ENCODE measurements at places on chromosomes 13 and 19.

DNA sequence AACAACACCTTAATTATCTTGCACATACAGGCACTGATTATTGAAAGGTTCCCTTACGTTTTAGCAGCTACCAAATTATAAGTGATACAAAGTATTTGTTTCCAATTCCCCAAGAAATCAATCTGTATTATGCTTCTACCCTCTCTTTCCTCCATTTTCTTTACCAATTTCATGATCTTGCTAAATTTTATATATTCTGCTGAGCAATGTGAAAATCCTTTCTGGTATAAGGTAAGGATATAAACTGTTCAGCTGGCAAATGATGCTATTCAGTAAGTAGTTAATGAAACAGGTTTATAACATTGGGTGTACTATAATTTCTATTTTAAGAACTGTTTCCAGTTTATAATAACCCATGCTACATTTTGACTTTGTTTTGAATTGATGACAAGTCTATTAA lies 985 bp upstream of the EEF1AKMT1 start:
- no peak for DNase-seq

- no peak for DNase-seq
These were observed 52.6 kb upstream of the URAD start for GRCh38 chr13:28041031-28041461.

DNA sequence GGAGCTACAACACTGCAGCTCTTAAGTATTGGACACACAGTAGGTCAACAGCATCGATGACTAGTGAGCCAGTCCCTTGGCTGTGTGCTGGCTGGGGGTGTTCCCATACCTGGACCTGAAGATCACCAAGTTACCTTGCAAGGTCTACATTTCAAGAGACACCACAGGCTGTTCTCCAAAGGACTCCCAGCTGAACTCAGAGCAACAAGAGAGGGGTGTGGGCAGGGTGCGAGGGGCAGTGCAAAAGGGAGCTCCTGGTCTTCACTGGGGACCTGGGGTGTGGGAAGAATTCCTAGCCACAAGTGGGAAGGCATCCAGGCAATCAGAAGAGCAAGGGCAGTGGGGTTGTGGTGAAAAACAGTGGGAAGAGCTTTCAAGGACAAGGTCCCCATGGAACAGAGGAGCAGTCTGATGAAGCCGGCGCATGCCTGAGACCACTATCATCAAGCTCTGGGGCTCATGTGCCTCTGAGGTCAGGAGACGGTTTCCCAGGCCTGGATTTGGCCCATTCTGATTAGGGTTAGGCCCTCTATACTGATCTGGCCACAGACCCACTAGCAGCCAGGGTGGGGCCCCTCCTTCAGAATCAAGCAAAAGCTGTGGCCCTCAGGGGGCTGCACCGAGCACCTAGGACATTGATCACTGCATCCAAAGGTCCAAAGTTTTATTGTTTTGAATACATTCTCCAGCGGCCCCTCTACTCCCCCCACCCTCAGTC lies 4.7 kb upstream of the GSK3A start:
- no peak for DNase-seq

- no peak for DNase-seq
These were observed at the start of gene GRIK5 for GRCh38 chr19:42069619-42070351. TSS of gene GRIK5 (minus strand) at chr19:42070206. CDS start at chr19:42065770, 4,436 bp downstream.

GRCh38 chr13:38570706-38571105 lies 116.2 kb upstream of the FREM2 start:
- DNase-seq: no peak

DNA sequence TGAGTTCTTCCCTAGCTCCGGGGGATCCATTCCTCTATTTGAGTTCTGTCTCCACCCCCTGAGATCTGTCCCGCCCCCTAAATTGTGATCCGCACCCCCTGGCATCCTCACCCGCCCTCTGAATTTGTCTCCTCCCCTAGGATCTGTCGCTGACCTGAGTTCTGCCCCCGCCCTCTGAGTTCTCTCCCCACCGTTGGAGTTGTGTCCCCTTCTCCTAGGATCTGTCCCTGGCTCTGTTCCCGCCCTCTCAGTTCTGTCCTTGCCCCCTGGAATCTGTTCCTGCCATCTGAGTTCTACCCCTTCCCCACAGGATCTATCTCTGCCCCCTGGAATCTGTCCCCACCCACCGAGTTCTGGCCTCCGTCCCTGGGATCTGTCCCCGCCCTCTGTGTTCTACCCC lies 1.0 kb upstream of the SLC17A7 start:
- no peak for DNase-seq

- DNase-seq: peak; percentile 96
These were observed 897 bp downstream of the C19orf33 start for GRCh38 chr19:38304866-38305429.

DNA sequence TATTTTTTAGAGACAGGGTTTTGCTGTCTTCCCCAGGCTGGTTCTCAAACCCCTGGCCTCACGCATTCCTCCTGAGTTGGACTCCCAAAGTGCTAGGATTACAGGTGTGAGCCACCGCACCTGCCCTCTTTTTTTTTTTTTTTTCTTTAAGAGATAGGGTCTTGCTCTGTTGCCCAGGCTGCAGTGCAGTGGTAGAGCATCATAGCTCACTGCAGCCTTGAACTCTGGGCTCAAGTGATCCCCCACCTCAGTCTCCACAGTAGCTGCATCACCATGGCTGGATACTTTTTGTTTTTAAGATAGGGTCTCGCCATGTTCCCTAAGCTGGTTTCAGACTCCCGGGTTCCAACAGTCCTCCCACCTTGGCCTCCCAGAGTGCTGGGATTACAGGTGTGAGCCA lies 1.5 kb downstream of the KCNJ14 start:
- DNase-seq: no peak

DNA sequence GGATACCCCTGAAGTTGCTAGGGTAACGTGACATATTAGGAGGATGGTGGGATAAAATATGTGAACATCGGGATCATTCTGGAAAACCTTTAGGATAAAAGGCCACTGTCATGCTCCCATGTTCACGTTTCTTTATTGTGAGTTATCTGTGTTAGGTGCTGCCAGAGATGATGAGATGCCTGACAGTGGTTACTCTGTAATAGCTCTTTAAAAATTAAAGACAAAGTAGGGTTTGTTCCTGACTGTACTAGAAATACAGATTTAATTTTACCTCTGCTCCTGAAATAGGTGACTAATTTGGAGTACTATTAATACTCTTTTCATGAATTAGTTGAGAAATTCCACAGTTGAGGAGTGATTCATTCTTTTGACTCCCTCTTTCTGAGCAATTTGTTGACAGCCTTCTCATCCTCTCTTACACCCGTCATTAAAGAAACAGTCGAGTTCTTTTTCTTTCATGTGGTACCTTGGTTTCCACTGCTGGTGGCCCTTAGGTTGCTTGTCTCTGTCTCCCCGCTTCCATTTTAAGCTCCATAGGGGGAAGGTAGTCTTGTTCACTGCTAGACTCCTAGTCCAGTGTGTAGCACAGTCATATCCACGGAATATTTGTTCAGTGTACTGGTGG lies 28.4 kb downstream of the SAE1 start:
- no peak for DNase-seq

DNA sequence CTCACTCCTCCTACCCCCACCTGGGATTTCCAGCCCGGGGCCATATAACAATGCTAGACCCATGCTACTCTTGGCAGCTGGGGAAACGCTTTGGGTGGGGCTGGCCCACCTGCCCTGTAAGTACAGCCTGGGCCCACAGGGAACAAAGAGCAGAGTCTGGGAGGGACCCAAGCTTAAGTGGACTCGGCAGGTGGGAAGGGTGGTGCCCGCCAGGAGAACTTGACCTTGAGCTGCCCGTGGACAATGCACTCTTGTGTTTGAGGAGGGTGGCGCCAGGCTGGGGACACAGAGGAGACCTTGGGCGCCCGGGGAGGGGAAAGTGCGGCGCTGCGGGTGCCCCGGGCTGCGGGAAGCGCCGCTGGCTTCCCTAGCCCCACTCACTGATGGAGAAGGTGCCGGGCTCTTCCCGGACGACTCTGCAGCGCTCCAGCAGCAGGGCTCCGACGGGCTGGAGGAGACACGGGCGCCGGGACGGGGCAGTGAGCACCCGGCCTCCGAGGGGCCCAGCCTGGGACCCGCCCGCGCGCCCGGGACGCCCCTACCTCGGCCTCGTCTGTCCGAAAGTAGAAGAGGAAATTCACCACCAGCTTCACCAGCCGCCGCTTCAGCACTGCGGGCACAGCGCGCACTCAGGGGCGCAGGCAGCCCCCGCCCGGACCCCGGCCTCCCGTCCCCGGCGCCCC lies 607 bp downstream of the PLEKHJ1 start:
- DNase-seq: no peak

GRCh38 chr13:48155848-48156247 lies 60.9 kb upstream of the MED4 start:
- DNase-seq: no peak

- DNase-seq: no peak
These were observed 2.6 kb downstream of the B3GNT8 start for GRCh38 chr19:41424335-41425173.

DNA sequence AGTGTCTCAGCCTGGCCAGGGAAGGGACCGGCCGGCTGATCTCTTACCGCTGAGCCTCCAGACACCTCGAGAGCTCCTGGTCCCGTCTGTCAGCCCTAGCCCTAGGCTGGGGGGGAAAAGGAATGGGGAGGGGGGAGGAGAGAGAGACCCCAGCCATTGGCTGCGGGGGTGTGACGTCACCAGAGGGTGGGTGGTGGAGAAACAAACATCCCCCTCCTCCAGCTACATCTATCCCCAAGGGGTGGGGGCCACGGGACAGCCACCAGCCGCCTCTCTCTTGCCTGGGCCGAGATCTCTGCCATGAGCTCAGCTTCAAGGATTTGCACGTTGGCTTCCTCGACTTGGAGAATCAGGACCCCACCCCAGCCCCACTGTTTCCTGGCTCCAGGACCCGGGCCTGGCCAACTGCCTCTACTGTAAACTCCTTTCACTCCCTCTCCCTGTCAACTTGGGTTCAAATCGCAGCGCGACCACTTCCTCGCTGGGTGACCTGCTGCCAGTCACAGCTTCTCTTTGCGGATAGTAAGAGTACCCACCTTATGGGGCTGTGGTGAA lies at the start of gene PRX:
TSS of gene PRX (minus strand) at position 88 of the 555 bp plus-strand sequence. CDS start 5,446 bp downstream, outside the sequence.
- no peak for DNase-seq

- DNase-seq: no peak
These were observed 26.8 kb downstream of the RBM26 start for GRCh38 chr13:79379274-79379673.

DNA sequence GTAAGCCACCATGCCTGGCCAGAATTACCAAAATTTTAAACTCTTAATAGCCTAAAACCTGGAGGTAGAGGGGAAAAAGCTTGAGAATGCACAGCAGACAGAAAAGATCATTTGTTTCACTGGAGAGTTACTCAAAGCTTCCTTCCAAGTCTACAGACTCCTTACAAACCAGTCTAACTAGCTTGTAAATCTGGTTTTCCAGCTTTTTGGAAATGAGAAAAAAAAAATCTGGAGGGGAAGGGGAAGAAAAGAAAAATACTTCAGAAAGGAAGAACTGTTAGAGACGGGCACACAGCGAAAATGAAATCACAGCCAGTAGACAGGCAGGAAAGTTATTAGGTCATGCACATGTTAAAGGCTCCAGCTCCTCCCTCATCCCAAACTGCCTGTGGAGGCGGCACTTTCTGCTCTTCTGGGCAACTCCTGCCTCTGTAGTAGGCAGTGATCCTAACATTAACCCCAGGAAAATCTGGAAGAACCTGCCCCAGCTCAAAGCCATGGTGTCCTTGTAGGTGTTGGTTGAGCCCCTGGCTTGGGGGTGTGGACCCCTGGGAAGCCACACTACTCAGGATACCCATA lies 17.3 kb downstream of the PARP4 start:
- DNase-seq: no peak

DNA sequence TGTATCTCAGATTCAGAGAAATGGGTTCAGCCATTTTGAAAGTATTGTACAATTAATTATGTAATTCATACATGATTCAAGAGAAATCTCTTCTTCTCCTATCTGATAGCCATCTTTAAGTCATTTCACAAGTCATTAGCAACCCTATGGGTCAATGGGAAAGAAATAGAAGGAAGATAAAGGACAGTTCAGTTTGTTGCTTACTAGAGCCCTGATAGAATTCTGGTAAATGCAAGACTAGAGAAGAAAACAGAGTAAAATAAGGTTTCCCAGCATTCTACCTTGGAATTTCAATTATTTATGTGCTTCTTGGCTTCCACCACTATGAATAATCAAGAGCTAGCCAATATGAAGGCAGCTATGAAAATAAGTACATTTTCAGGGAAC lies 117.7 kb downstream of the LHFPL6 start:
- no peak for DNase-seq

DNA sequence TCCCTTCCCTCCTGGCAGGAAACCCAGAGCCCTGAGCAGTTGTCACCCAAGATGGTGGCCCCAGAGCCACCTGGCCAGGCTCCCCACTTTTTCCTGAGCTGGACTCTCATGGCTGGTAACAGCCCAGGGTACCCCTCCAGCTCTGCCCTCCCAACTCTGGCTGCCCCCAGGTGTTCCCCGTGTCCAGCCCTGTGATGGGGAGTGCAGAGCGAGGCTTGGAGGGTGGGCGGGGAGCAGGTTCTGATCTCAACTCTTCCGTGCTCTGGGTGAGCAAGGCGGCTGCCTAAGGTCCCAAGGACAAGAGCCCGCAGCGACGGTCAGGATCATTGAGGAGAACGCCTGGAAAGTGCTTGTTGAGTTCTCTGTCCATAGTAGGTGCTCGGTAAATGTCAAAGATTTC lies 54.7 kb upstream of the GAS6 start:
- DNase-seq: no peak

DNA sequence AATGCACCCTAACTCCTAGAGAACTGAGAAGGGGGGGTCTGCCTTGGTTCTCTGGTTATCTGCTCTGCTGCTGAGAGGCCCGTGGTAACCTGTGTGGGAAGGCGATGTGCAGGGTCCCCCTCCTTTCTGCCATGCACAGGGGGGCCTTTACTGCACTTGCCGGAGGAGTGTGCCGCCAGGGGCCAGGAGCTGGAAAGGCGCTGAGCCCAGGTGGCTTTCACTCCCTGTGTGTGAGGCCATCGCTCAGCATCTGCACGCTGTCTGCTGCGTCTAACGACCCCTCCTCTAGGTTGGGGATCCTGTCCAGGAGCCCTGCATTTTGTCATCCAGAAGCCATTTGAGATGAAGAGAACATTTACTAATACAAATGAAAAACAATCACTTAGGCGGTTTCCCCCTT lies 37.0 kb upstream of the TEX29 start:
- DNase-seq: no peak

DNA sequence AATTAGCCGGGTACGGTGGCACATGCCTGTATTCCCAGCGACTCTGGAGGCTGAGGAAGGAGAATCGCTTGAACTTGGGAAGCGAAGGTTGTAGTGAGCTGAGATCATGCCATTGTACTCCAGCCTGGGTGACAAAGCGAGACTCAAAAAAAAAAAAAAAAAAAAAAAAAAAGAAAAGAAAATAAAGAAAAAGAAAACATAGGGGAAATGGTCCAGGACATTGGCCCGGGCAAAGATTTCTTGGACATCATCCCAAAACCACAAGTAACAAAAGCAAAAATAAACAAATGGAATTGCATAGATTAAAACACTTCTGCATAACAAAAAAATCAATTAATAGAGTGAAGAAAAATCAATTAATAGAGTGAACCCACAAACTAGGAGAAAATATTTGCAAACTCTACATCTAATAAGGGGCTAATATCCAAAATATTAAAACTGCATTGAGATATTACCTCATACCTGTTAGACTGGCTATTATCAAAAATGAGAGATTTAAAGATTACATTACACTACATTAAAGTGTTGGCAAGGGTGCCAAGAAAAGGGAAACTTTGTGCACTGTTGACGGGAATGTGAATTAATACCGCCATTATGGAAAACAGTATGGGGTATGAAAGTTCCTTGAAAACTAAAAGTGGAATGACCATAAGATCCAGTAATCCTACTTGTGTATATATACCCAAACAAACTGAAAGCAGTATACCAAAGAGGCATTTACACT lies 18.5 kb upstream of the ABCC4 start:
- DNase-seq: no peak

Measured in RWPE2 (cell line).